Occipital lobe (tissue), 3 donors: ENCODE measurements at places on chromosomes 11 and 22.

- no peak for DNase-seq
These were observed 342.5 kb downstream of the ETS1 start for GRCh38 chr11:128244871-128245270.

DNA sequence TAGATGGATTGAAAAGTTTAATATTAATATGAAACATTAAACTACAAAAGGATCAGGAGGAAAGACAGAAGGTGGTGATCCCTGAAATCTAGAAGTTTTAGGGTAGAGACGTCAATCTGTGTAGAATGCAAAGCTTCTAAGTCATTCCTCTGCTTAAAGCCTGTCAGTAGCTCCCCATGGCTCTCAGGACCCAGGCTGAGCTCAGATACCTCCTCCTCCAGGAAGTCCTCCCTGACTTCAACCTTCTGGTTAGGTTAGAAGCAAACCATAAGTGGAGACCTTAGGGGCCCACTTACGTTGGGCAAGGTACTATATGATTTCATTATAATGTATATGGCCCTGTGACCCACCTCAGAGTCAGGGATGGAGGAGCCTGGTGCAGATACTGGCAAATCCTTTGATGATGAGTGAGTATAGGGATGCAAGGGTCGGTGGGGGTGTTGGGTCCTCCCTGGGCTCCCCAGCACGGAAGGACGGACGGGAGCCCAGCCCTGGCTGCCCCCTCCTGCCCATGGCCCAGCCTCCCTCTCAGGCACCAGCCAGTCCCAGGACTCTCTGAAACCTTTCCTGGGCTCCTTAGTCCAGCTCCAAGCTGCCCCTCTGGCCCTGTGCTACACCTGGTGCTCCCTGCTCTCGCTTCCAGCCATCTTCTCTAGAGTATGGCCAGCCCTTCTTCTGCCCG is 3.2 kb upstream of the PPP6R3 start:
- DNase-seq = no peak

DNA sequence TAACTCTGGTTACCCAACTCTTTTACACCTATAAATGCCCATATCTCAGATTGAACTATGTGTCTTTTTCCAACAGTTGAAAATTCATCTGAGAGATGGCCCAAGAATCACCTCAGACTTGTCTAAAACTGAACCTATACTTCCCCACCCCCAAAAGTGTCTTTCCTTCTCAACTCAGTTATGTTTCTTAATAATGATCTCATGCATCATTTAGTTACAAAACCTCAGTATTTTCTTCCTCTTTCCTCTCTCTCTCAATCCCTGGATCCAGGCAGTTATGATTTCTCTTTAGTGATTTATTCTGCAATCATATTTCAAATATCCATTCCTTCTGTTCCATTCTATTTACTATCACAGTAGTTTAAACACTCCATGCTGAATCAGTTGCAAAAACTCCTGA is 32.3 kb upstream of the ADSL start:
- no peak for DNase-seq

- no peak for DNase-seq
These were observed 2.9 kb downstream of the PKNOX2 start for GRCh38 chr11:125167292-125167953.
